GM04504 (cell line): ENCODE measurements at places on chromosomes 7 and 10.

DNA sequence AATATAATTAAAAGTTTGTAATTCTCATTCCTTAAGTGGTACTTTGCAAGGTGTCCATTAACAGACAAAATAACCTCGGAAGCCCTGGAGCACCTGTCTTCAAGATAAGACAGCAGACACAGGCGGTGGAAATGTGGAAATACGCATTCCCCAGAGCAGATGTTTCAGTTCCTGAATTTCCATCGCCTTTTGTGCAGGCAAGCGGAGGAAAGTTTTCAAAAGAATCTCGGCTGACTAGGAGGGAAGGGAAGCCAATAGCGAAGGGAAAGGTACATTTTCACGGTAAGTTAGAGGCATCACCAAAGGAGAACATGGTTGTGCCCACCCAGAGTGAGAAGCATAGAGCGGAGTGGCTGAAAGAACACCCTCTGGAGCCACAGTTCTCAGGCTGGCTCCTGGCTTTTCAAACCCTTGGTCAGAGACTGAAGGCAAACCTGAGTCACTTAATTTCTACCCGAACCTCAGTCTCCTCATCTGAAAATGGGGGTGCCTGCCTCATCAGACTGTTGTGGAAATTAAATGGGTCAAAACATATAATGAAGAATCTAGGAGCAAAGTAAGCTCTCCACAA lies 13.6 kb downstream of the CPA1 start:
- no peak for DNase-seq

GRCh38 chr10:124370426-124370825 lies 48.3 kb downstream of the OAT start:
- no peak for DNase-seq

DNA sequence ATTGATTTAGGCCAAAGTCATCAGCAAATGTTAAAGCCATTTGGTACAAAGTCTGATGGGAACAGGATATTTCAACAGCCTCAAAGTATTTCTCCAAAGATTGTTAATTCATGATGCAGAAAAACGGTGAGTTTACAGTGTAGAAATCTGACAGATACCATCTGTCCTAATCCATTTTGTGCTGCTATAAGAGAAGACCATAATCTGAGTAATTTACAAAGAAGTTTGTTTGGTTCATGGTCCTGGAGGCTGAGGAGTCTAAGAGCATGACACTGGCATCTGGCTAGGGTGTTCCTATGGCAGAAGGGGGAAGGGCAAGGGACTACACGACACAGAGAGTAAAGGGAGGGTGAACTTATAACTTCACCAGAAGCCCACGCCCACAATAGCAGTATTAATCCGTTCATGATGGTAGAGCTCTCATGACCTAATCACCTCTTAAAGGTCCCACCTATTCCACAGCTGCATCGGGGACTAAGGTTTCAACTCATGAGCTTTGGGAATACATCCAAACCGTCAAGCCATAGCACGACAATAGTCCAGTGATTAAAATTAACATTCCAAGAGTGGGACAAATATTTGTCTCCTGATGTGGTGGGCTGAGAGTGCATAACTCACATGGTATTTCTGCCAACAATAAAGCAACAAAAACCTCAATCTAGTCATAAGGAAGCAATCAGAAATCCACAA lies 298.6 kb upstream of the AKR1E2 start:
- peak; percentile 81 for DNase-seq

DNA sequence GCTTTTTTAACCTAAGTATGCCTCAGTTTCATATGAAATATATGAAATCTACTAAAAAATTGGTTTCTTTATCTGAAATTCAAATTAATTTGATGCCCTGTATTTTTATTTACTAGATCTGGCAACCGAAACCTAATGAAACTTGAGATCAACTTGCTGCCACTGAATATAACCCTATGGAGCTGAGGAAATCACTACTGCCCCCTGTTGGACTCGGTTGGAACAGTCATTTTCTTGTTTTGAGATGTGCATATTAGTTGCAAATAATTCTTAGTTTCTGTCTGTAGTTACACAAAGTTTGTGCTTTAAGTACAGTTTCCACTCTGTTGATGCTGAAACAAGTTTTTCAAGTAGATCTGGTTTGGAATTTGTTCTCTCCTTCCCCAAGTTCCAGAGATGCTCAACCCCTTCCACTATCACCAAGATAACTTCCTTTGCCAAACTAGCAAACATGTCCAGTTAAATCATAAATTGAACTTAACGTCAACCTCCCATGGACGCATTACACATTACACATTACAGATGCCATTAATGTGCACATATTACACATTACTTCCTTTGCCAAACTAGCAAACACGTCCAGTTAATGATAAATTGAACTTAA lies 22.2 kb upstream of the EXOC4 start:
- DNase-seq: peak; percentile 23

- DNase-seq: no peak
Measured at GRCh38 chr7:70434376-70434775, 697.6 kb upstream of the GALNT17 start.

DNA sequence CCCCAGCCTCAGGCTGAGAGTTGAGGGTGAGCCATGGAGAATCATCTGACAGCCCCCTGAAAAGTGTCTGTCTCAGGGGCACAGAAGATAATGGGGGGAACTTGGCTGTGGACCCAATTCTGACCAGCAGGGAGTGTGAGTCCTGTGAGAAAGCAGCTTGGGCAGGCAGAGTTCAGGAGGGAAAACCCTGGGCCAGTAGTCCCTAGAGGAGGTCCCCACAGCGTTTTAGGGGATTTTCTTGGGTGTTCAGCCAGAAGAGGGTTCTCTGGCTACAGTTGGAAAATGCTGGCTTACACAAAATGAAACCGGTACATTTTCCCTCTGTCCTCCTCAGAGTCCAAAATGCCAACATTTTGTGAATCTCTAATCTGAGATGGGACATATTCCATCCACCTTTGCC lies 35.8 kb upstream of the TRIM8 start:
- DNase-seq: no peak

GRCh38 chr7:96479015-96479645 lies 157.2 kb upstream of the SLC25A13 start:
- no peak for DNase-seq

GRCh38 chr10:31186225-31187000 lies 132.6 kb upstream of the ZEB1 start:
- DNase-seq: no peak

GRCh38 chr10:58830697-58831096 lies 318.0 kb downstream of the BICC1 start:
- no peak for DNase-seq
